Neural progenitor cell (in vitro differentiated cells): ENCODE measurements at places on chromosomes 11 and 22.
A peak's percentile ranks its signal among the peaks of the same experiment; 100 is the strongest.

DNA sequence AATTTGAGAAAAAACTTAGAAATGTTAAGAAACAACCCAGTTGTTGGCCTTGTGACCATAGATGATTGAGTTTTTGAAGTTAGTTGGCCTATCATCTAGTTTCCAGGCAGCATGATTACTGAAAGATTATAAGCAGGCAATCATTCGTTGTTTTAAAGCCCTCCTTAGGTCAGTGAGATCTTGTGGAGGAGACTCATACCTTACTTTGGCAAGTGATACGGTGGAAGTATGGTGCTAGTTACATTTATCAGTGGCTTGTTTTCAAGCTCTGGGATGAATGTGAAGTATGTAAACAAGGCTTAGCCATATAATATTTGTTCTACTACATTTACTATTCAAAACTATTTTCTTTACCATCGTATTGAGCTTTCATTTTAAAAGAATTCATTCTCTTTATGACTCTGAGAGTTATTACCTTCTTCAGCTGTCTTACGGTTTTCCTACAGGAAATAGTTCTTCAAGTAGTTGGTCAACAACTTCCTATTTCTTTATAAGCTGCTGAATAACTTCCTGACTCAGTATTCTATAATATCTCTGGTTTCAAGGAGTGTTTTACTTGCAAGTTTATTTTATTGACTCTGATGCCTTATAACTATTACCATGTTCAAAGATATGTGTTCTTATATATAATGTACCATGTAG is 7.3 kb downstream of the YAP1 start:
- peaks cover 4% of the 10 kb centered on the region for H3K36me3 ChIP-seq
- H3K27ac ChIP-seq, result no peak overlapping the region
- H3K27me3 ChIP-seq, result peaks cover 8% of the 10 kb centered on the region
- peaks cover 78% of the 10 kb centered on the region for H3K4me1 ChIP-seq

DNA sequence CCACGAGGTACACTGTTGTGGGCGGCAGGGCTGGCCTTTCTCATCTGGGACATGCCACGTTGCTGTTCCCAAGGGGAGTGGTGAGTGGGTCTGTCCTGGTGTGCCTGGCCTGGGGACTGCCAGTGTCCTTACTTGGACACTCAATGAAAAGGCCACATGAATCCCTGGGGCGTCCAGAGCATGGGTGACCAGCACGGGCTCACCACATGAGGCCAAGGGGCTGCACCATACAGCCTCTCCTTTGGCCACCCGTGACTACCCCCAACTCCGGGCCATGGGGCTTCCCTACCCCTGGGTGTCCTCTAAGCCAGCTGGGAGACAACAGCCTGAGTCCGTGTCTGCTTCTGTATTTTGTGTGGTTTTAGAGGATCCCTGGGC is 20.2 kb upstream of the TXNRD2 start:
- no peaks in the 10 kb centered on the region for H3K27me3 ChIP-seq
- no peak for DNase-seq

DNA sequence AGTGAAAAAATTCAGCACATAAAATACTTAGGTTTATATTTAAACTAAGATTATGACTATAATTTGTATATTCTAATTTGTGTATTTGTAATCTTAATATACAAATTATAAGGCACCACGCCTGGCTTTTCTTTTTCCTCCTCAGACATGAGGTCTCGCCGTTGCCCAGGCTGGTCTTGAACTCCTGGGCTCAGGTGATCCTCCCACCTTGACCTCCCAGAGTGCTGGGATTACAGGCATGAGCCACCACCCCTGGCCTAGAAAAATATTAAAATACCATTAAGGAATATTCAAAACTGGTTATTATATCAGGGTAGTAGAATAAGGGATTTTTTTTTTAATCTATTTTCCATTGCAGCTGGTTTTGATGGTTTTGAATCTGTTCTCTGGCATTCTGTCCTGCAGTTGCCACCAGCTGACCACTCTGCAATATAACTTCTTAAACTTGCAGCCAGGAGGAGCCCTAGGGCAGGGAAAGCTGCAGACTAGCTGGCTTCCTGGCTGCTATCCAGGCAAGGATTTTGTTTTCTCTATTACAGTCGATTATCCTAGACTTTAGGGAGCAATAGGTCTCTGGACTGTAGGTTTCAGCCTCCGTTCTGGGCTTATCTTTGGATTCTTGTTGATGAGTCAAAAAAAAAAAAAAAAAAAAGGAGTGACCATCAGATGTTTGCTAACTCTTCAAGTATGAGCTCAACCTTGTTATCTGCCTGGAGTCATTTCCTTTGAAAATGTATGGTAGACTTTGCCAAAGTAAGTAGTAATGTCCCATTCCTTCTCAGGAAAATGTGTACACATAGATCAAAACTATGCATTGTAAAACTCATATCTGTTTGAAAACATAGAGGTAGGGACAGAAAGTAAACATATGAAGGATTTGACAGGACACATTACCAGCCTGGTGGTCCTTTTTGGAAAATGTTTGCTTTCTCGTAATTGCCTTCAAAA is 13.2 kb downstream of the POLA2 start:
- peaks cover 14% of the 10 kb centered on the region for H3K36me3 ChIP-seq
- H3K4me3 ChIP-seq, result no peak overlapping the region
- no peaks in the 10 kb centered on the region for H3K4me1 ChIP-seq
- H3K27me3 ChIP-seq, result no peaks in the 10 kb centered on the region
- H3K27ac ChIP-seq, result no peak overlapping the region
- DNase-seq, result peak; percentile 77

GRCh38 chr22:43466710-43467109 is 54.9 kb downstream of the MPPED1 start:
- H3K27ac ChIP-seq, result no peak overlapping the region
- no peak overlapping the region for H3K4me3 ChIP-seq
- no peaks in the 10 kb centered on the region for H3K36me3 ChIP-seq
- no peak for DNase-seq
- no peaks in the 10 kb centered on the region for H3K4me1 ChIP-seq
